ENCODE measurements at places on chromosomes 2 and 18. TPM values are rescaled to one million over a fixed set of nuclear protein-coding genes. Genes with fewer than 3 reads are reported as not detected.

RGPD4 gene
- total RNA-seq = 0.08 TPM

AQP12A gene
- total RNA-seq = not detected

SPATA3 gene
- not detected for total RNA-seq

STPG4 gene
- 0.10 TPM for total RNA-seq

SNX17 gene
- total RNA-seq = 150 TPM

MZT2A gene
- total RNA-seq = 181 TPM

GATA6 gene
- total RNA-seq = 2.9 TPM

WDR7 gene
- 2.9 TPM for total RNA-seq

BCL2 gene
- 0.73 TPM for total RNA-seq

DSC3 gene
- total RNA-seq = 1.8 TPM

RFX8 gene
- not detected for total RNA-seq
